ENCODE measurements at places on chromosomes 7 and 10. TPM values are rescaled to one million over a fixed set of nuclear protein-coding genes. Genes with fewer than 3 reads are reported as not detected.
A peak's percentile ranks its signal among the peaks of the same experiment; 100 is the strongest.

- DNase-seq: no peak
Observed at GRCh38 chr10:97078261-97078937, 107.4 kb downstream of the SLIT1 start.

GRCh38 chr7:158329014-158329610 is 258.5 kb downstream of the PTPRN2 start:
- DNase-seq: peak; percentile 49

- no peak for DNase-seq
Observed at GRCh38 chr10:104766341-104766740, 125.3 kb downstream of the SORCS3 start.

GRCh38 chr7:149125189-149125862 is 798 bp downstream of the ZNF425 start:
- DNase-seq: no peak

- DNase-seq: no peak
Observed at GRCh38 chr10:87505366-87506111, 846 bp downstream of the MINPP1 start.

- no peak for DNase-seq
Observed at GRCh38 chr10:92208157-92208720, 82.6 kb downstream of the CPEB3 start.

DNA sequence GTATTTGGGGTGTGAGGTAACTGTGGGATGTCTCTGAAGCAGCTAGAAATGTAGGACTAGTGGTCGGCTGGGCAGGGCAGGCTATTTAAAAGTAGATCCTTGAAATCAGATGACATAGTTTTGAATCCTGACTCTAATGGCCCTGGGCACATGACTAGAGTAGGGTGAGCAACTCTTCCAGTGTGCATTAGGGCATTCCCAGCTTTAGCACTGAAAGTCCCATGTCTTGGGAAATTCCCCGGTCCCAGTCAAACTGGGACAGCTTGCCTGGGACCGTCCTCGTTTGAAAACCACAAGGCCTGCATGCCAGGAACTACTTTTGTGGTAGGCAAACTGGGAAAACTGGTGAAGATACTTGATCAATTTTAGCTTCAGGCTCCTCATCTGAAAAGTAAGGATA is 255.3 kb downstream of the PTEN start:
- DNase-seq: no peak

DNA sequence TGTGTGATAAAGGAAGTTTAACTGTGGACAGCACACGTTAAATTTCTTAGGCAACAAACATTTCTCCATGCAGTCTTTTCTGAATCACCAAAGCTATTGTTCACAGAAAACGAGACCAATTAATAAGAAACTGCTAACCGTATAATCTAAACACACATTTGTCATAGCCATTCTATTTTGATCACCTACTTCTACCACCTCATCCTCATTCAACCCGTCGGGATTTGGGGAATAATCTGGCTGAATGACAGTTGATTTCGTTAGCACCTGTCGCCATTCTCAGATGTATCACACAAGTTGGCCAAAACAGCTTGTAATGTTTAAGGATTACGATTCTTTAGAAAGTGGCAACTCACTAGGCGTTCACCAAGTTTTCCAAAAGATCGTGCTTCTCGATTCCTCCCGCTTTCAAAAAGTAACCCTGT is 1.2 kb downstream of the EZH2 start:
- no peak for DNase-seq

DNA sequence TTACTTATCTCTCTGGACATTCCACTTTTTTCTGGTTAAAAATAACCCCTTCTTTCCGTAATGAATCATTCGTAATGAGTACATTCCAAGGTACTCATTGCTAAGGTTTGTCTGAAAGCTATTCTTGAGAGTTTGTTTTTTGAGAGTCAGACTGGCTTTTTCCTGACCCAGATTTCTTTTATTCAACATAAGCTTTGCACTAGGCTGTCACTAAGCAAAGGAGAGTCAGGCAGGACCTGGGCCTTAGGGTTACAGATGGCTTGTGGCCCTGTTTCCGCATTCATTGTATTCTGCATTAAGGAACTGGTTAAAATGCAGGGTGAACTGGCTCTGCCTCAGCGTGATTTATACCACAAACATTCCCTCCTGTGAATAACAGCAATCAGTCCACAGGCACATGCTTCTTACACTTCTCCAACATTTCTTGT is 84.1 kb downstream of the POM121L12 start:
- DNase-seq: no peak

- no peak for DNase-seq
Observed at GRCh38 chr7:127177156-127177555, 75.6 kb downstream of the GRM8 start.

DNA sequence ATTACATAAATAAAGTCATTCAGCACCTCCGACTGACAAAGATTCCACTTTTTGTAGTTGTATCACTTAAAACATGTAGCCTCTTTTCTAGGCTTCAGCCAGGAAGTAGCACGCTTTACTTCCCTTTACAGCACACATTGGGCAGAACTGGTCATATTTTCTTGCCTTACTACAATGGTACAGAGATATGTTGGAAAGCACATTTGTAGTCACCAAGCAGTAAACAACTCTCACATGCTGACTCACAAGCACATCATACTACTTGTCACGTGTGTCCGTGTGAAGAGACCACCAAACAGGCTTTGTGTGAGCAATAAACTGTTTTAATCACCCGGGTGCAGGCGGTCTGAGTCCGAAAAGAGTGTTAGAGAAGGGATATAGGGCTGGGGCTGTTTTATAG is 1071.8 kb downstream of the DNAJB9 start:
- DNase-seq: no peak

DNA sequence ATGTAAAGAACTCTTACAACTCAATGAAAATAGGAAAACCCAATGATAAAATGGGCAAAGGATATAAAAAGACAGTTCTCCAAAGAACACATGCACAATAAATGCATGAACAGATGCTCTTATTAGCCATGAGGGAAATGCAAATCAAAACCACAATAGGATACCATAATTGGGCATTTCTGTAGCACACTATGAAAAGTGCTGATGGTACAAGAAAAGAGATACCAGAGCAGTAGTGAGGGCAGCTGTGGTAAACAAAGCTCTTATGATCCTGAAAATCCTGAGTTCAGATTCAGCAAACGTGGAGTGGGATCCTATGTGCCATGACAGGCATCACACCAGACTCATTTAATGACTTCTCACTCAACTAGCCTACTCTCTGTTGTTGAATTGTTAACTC is 96.7 kb upstream of the SLC25A13 start:
- DNase-seq: no peak

- DNase-seq: no peak
Observed at GRCh38 chr10:115981081-115981480, 291.9 kb downstream of the GFRA1 start.

DNA sequence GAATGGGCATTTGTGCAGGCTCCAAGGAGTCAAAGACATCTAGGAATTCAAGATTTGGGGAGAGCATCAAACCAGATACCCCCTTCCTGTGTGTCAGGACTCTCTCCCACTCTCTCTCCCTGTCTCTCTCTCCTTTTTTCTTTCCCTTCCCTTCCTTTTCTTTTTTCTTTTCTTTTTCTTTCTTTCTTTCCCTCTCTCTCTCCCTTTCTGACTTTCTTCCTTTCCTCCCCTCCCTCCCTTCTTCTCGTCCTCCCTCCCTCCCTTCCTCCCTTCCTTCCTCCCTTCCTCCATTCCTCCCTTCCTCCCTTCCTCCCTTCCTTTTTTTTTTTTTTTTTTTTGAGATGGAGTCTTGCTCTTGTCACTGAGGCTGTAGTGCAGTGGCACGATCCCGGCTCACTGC is 24.1 kb upstream of the MINDY3 start:
- no peak for DNase-seq

DNA sequence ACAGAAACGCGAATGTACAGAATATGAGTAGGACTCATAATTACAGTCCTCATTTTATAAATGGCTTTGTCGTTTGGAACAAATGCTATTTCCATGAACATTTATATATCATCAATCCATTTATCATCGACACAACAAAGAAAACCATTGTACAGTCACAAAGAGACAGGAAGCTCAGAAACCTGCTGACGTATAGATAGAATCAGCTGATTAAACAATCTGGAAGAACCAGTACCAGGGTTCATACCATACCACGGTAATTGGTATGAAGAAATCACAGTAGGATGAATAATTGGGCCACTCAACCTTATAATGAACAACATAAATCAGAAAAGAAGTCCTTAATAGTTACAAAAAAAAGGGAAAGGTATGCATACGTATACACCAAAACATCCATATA is 295.0 kb downstream of the PARD3 start:
- no peak for DNase-seq

DNA sequence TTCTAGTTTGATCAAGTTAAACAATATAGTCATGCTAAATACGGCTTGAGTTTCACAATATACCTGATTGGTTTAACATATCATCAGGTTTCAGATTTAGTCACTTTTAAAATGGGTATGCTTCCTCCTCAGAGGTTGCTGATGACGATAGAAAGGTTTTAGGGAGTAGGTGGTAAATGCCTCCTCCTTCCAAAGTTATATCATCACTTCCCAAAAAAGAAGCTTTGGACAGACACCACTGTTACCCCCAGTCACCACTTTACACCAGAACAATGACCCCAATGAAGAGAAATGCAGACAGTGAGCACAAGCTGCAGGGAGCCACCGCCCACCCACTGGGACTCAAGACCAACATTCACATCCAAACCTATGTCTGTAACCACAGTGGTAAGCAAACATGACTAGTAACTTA is 244.6 kb downstream of the SORCS1 start:
- DNase-seq: no peak

- DNase-seq: no peak
Observed at GRCh38 chr10:122044045-122044661, 55.2 kb downstream of the TACC2 start.

- DNase-seq: no peak
Observed at GRCh38 chr10:28664369-28664740, 13.0 kb upstream of the BAMBI start.

- DNase-seq: no peak
Observed at GRCh38 chr10:72736176-72736827, 44.4 kb downstream of the MCU start.

DNA sequence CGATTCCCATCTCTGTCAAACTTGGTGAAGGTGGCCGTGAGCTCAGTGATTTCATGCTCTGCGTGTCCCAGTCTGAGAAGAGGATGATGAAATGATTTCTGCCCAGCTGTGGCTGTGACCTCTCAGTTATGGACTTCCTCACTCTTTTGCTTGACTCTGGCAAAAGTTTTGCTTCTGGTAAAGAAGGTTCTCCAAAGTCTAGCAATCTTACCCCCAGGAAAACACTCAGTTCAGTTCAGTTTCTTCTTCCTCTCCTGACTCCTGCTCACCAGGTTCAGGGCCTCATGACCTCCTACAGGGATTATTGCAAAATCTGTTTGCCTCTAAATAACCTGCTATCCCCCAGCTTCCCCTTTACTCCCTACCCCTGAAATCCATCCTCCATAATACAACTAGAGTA is 4.9 kb upstream of the BLOC1S2 start:
- DNase-seq: no peak

DNA sequence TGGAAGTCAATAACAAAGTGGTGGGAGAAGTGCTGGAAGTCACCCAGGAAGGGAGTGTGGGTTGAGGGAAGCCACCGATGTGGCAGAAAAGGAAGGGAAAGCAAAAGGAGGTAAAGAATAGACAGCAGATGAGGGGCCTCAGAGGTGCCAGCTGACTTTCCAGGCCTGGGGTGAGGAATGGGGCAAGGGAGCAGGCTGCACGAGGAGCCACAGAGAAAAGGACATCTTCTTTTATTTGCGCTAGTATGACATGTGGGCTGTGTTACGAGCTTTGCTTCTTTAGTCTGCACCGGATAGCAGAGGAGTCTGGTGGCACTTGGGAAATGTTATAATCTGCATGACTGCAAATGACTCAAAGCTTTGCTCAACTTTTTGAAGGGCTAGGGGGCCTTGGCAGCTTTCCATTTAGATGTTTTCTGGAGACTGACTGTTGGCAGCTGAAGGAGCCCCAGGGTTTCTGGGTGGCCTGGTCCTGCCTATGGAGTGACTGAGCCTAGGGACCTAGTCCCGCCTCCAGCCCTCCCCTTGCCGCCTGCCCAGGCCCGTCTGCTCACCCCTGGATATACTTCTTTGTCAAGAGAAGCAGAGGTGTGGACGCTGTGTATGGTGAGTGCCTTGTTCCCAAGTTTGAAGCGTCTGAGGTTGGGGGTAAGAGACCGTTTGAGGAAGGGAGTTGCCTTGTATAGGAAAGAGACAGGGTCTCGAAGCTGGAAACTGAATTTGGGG is 5.1 kb downstream of the PRXL2A start:
- DNase-seq: no peak

- DNase-seq: no peak
Observed at GRCh38 chr7:115911465-115911864, 119.1 kb downstream of the TFEC start.

GRCh38 chr7:14905764-14906163 is 3.2 kb upstream of the DGKB start:
- DNase-seq: no peak

DNA sequence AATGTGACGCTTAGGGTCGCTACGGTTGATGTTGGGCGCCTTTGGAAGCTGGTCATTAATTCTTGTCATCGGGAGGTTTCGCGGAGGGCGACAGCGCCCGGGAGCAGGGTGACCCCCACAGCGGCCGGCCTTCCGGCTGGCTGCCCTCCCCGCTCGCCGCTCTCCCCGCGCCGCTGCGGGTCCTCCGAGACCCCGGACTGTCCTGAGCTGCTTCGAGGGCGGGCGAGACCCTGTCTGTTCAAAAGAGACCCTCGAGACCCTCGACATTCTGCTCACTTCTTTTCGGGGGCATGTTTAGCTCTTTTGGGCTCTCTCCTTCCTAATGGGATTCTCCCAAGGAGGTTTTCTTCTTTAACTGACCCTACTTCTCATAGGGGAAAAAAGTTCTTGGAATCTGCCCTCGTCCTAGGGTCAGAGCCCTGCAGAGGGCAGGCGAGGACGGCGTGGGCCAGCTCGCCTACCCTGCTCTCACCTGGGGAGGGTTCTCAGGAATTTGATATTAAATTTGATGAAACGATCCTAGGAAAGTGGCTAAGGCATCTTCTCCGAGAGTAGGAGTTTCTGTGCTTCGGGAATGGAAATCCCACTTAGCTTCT is 257.0 kb downstream of the OTUD1 start:
- DNase-seq: no peak

GRCh38 chr7:77657427-77658224 is 38.6 kb upstream of the RSBN1L start:
- no peak for DNase-seq

- no peak for DNase-seq
Observed at GRCh38 chr7:140269004-140269638, 92.3 kb upstream of the KDM7A start.

GRCh38 chr10:4650582-4650981 is 175.4 kb upstream of the AKR1E2 start:
- DNase-seq: no peak

- no peak for DNase-seq
Observed at GRCh38 chr7:34385384-34385783, 272.6 kb upstream of the NPSR1 start.

Gene GPR146
- 13.4 TPM for total RNA-seq

Gene FAM237B
- total RNA-seq: not detected

Gene CTTNBP2
- total RNA-seq: 4.6 TPM

Gene ESYT2
- 60.0 TPM for total RNA-seq

Gene ELFN1
- total RNA-seq: 15.3 TPM

Gene FKBP6
- not detected for total RNA-seq

Gene HDAC9
- total RNA-seq: 16.6 TPM

Gene ADARB2
- 0.71 TPM for total RNA-seq

Gene NUPR2
- not detected for total RNA-seq

Gene VIPR2
- 13.4 TPM for total RNA-seq

Gene CPVL
- 11.8 TPM for total RNA-seq

Gene CNNM1
- 0.79 TPM for total RNA-seq

Gene NCF1
- 1.2 TPM for total RNA-seq
